NCI-H2081 (cell line): ENCODE measurements at places on chromosomes 7 and 10.

DNA sequence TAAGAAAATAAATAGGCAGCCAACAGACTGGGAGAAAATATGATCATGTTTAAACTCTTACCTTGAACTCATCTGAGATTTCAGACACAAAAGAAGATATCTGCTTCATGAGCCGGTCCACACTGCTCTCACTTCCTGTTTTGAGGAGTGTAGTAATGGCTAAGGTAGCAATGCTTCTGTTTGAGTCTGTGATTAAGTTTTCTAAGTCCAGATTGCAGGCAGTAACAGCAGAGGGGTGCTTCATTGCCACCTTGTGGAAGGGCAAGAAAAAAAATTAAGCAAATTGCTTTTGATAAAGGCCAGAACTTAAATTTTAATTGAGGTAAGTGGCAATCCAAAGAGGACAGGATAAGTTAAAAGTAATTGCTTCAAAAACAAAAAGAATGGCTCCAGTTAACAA is 69.1 kb downstream of the MEST start:
- peak; percentile 87 for DNase-seq

GRCh38 chr10:121205625-121206024 is 354.5 kb downstream of the WDR11 start:
- DNase-seq: no peak

- DNase-seq: peak; percentile 41
Measured at GRCh38 chr7:3649678-3650440, 348.8 kb downstream of the SDK1 start.

GRCh38 chr7:80420876-80421275 is 91.0 kb downstream of the GNAT3 start:
- no peak for DNase-seq

DNA sequence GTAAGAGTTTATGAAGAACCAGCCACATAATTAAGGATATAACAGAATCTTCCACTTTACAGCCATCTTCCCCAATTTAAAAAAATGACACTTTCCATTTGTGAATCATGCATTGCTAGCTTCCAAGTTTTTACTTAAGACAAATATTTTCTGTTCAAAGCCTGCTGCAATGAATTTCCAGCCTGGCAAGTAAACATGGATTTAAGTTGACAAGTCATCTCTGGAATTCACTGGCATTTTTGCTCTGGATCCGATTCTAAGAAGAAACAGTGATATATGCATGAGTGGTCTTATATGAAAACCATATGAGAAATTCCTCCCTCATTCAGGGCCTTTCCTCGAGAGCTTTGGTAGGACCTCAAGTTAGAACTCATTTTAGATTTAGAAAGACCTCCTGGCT is 116.1 kb upstream of the CDCA7L start:
- no peak for DNase-seq

DNA sequence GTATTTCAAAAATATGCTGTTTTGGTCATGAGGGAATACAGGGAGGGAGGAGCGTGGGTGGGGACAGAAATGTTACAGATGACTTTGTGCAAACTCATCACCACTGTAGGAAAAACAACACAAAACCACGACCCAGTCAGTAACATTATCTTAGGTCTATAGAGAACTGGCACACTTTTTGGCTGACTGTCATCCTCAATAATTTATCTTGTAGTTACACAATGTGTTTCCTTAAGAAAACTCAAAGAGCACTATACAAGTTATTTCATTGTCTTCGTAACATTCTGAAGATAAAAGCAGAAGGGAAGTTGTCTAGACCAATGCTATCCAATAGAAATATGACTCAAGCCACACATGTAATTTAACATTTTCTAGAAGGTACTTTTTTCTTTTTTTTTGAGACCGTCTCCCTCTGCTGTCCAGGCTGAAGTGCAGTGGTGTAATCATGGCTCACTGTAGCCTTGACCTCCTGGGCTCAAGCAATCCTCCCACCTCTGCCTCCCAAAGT is 16.9 kb upstream of the CDK14 start:
- no peak for DNase-seq

GRCh38 chr10:69073026-69073425 is 14.9 kb upstream of the SRGN start:
- no peak for DNase-seq

GRCh38 chr10:26681076-26681475 is 16.4 kb upstream of the PDSS1 start:
- no peak for DNase-seq

DNA sequence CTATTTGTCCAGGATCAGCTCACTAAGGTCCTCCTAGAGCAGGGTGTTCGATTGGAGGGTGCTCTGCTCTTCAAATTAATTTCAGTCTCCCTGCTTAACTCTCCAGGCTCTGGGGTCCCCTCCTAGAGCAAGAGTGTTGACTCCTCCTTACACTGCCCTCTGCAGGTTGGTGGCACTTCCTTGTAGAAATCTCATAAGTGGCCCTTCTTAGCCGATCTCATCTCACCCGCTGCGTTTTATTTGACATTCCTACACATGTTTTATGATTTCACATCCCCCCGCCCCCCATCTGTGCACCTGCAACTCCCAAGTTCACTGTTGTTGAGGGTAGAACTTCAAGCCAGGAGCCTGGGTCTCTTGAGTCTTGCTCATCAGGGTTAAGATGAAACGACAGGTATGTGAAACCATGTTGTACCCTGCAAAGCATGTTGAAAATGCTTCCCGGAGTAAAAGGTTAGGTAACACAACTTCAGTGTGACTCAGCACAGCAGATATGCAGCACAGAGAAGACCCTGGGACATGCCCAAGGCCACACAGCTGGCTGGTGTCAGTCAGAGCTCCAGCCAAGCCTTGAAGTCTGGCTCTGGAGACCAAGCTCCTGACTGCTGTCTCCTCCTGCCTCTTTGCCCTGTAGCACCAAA is 171.2 kb downstream of the PRKAG2 start:
- DNase-seq: no peak
